Esophagus squamous epithelium (tissue), 5 donors: ENCODE measurements at places on chromosomes 12 and 14. TPM values are rescaled to one million over a fixed set of nuclear protein-coding genes. Genes with fewer than 3 reads are reported as not detected.

GRCh38 chr14:55482936-55483605 lies 42.7 kb upstream of the TBPL2 start:
- H3K4me3 ChIP-seq: no peak overlapping the region
- H3K4me1 ChIP-seq: no peaks in the 10 kb centered on the region
- no peaks in the 10 kb centered on the region for H3K27me3 ChIP-seq
- no peaks in the 10 kb centered on the region for H3K36me3 ChIP-seq
- no peak for DNase-seq

DNA sequence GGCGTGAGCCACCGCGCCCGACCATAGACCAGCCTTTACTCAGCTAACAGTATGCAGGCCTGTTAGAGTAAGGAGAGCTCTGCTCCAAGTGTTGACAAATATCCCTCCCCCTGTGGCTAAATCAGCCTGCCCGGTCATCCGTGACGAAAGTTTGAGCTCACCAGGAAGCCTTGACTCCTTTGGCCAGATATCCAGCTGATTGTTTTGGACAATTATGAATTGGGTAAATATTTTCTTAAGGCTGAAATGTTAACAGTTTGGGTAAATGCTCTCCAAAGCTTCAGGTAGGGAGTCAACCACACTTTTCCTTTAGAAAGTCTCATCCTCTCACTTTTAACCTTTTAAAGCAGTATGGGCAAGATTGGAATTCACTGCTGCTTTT lies 157.9 kb downstream of the PAWR start:
- H3K27ac ChIP-seq: no peak overlapping the region
- H3K4me1 ChIP-seq: no peaks in the 10 kb centered on the region
- H3K4me3 ChIP-seq: no peak overlapping the region

The KCNC2 gene
- not detected for total RNA-seq

DNA sequence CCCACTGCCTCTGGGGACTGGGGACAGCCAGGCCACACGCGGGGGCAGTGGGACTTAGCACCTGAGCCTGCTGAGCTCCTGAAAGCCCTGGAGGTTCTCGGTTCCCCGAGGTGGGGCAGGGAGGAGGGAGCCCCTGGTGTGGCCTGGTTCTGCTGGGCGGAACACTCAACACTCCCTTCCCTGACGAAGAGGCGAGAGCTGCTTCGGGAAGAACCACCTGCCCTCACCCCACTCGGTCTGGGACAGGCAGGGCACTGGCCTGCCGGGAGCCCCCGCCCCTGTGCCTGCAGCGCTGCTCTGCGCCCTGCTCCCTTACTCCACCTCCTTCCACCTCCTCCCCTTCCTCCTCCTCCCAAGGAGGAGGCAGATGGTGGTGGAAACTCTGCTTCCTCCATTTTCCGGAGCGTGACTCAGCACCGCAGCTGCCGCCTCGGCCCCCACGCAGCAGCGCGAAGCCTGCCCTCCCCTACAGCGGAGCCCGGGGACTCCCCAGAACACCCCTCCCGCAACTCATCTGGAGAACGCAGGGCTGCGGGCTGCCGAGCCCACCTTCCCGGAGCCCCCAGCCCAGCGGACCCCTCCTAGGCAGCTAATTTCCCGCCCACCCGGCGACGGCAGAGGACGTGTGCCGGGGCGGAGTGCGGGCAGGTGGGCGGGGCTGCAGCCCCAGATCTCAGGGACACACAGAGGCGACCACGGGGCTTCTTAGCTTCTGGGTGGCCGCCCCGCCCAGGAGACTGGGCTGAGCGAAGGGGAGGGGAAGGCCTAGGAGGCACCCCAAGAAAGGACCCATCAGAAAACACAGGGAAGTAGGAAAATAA lies 11.7 kb upstream of the INF2 start:
- H3K27me3 ChIP-seq: no peaks in the 10 kb centered on the region
- H3K4me3 ChIP-seq: peak overlapping the region; percentile 62
- peak overlapping the region; percentile 89 for H3K27ac ChIP-seq
- peaks cover 63% of the 10 kb centered on the region for H3K4me1 ChIP-seq
- H3K36me3 ChIP-seq: no peaks in the 10 kb centered on the region

The TCL1B gene
- not detected for total RNA-seq

The ANO4 gene
- not detected for total RNA-seq

DNA sequence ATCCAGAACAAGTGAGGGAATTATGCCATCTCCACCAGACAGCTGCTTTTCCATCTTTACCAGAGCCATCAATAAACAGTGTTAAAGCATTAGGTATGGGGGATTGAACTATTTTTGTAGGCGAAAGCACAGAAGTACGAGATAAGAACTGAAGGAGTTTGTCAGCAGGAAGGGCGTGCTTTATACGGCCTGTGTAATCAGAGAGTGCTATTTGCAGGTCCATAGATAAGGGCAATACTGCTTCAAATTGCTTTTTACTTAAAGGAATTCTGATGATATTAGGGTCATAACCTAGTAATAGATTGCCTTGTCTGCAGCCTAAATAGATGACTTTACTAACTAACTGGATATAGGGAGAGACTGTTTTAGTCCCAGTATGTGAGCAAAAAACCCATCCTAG lies 20.3 kb upstream of the CLEC4E start:
- no peak for DNase-seq
- no peak overlapping the region for H3K4me3 ChIP-seq
- no peaks in the 10 kb centered on the region for H3K4me1 ChIP-seq
- no peaks in the 10 kb centered on the region for H3K36me3 ChIP-seq
- no peaks in the 10 kb centered on the region for H3K27me3 ChIP-seq

GRCh38 chr12:30219047-30219446 lies 435.3 kb upstream of the TMTC1 start:
- H3K27ac ChIP-seq: no peak overlapping the region
- no peaks in the 10 kb centered on the region for H3K4me1 ChIP-seq
- H3K4me3 ChIP-seq: no peak overlapping the region

GRCh38 chr14:104681689-104682074 lies 7.7 kb upstream of the INF2 start:
- H3K36me3 ChIP-seq: no peaks in the 10 kb centered on the region
- H3K4me3 ChIP-seq: no peak overlapping the region
- H3K4me1 ChIP-seq: peaks cover 53% of the 10 kb centered on the region
- no peaks in the 10 kb centered on the region for H3K27me3 ChIP-seq
- H3K27ac ChIP-seq: peak overlapping the region; percentile 91
- no peak for DNase-seq

DNA sequence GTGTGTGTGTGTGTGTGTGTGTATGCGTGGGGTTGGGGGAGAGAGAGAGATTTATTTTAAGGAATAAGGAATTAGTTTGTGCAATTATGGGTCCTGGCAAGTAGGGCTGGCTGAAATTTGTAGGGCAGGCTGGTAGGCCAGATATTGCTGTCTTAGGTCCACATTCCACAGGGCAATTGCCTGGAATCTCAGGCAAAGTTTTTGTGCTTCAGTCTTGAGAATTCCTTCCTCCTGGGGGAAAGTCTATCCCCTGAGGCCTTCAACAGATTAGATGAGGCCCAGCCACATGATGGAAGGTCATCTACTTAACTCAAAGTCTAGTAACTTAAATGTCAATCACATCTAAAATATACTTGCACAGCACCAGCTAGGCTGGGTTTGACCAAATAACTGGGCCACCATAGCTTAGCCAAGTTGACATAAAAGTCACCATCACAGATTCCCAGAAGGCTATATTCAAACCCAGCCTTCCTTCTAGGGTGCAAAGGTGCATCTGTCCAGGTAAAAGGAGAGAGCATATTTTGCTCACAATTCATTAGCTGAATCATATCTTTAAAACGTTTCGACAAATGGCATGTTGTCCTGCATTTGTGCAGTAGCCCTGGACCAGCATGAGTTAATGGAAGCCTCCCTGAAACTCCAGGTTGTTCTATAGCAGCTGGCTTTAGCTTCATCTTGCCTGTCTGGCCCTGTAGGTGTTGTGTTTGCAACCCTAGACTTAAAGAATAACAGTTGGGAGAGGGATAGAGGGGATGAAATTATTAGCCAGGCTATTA lies 63.1 kb downstream of the C14orf132 start:
- DNase-seq: no peak
- H3K27me3 ChIP-seq: no peaks in the 10 kb centered on the region
- no peak overlapping the region for H3K4me3 ChIP-seq

DNA sequence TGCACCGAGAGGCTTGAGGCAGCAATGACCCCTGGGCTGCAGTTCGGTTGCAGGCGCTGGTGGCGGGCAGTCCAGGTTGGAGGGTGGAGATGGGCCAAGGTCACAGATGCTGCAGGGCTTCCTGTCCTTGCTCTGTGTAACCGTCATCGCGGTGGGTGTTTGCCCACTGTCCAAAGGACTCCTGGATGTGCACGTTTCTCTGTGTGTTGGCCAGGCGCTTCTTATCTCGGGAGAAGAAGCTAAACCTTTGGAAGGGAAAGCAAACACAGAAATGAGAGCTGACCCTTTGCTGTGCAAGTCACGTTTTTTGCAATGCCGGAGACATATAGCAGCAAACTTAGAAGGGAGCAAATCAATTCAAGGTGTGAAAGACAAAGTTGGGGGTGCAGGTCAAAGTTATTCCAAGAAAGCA lies 14.5 kb downstream of the SNRNP35 start:
- no peak overlapping the region for H3K27ac ChIP-seq
- no peak for DNase-seq
- H3K36me3 ChIP-seq: peaks cover 78% of the 10 kb centered on the region
- no peaks in the 10 kb centered on the region for H3K4me1 ChIP-seq
- H3K27me3 ChIP-seq: no peaks in the 10 kb centered on the region
- no peak overlapping the region for H3K4me3 ChIP-seq

The GPR162 gene
- total RNA-seq: 1.3 TPM

DNA sequence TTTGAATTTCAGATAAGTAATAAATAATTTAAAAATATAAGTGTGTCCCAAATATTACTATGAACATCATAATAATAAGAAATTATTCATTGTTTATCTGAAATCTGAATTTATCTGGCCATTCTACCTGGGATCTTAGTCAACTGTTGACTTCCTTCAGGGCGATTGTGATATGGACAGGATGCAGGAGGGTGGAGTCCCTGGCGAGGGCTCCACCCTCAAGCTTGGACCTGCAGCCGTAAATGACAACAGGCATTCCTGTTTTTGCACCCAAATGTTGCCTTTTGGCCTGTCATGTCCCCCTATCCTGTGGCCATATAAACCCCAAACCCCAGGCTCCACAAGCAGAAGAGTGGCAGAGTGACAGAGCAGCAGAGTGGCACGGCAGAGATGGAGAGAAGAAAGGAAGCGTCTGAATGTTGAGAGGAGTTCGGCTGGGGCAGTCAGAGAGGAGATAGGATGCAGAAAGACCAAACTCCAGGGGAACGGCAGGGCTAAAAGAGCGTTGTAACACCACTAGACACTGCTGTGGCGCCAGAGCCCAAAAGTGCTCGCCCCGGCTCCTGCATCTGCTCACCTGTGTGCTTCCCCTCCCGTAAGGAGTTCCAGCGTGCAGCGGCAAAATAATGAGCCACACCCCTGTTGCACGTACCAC lies 39.4 kb upstream of the FUT8 start:
- no peak overlapping the region for H3K27ac ChIP-seq
- no peaks in the 10 kb centered on the region for H3K4me1 ChIP-seq
- DNase-seq: no peak
- H3K4me3 ChIP-seq: no peak overlapping the region

The GDF3 gene
- not detected for total RNA-seq

The DNAJC22 gene
- not detected for total RNA-seq

DNA sequence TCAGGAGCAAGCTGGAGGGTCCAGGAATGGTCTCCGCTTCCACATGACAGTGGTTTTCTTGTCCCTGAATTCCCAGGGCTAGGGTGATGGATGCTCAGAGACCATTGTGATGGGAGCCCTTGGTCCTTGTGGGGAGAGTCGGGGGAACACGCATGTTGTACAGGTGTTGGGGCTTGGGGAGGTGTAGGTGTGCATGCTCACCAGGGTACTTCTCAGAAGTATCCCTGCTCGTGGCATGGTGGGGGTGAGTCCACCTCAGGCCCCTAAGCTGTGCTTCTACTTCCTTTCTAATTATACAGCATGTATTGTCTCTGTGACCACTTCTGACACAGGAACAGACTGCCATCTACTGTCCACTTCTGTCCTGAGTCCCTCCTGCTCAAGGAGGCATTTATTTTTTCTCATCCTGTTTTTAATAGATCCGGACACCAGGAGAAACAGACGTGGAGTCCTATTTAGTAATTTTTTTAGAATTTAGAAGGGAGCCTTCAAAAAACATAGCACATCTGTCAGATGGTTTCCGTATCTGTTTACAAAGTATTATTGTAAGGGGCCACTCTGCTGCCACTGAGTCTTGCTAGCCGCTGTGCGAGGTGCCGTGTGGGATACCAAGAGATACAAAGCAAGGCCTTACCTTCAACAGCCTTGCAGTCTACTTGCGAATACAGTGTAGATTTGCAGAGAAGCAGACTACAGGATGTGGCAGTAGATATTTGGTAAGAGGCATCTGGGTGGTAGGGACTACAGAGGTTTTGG lies 10.5 kb downstream of the NTF3 start:
- peaks cover 48% of the 10 kb centered on the region for H3K4me1 ChIP-seq
- no peak overlapping the region for H3K27ac ChIP-seq
- no peak for DNase-seq
- H3K4me3 ChIP-seq: no peak overlapping the region
- H3K27me3 ChIP-seq: no peaks in the 10 kb centered on the region

- peaks cover 33% of the 10 kb centered on the region for H3K4me1 ChIP-seq
- H3K27me3 ChIP-seq: no peaks in the 10 kb centered on the region
- H3K36me3 ChIP-seq: peaks cover 19% of the 10 kb centered on the region
- no peak for DNase-seq
These were observed 51.8 kb downstream of the TRAF3 start for GRCh38 chr14:102829016-102829548.

DNA sequence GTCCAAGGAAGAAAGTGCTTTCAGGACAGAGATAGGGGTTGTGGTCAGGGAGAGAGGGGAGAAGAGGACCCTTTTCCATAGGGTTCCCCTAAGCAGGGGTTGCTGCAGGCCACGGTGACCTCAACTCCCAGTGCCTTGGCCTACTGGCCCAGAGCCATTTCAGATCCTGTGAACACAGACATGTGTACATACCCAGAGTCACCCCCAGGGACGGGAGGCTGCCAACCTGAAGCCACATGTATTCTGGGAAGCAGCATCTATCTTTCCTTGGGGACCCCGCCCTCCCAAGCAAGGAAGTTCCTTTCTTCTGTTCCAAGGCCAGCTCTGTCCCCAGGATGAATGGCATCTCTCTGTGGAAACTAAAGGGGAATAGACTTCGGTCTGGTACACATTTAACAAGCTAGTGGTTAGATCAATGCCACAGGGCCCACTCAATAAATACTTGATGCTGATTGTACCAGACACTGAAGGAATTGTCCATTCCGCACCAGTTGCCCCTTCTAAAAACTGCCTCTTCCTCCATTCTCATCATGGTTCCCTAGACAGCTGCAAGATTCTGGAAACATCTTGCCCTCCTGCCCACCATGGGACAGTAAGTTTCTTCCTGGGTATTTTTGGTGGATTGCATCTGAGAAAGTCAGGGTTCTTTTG lies 25.2 kb upstream of the DGLUCY start:
- peaks cover 4% of the 10 kb centered on the region for H3K4me1 ChIP-seq
- H3K4me3 ChIP-seq: no peak overlapping the region
- no peaks in the 10 kb centered on the region for H3K36me3 ChIP-seq
- no peaks in the 10 kb centered on the region for H3K27me3 ChIP-seq
- no peak for DNase-seq
- H3K27ac ChIP-seq: no peak overlapping the region

- H3K36me3 ChIP-seq: no peaks in the 10 kb centered on the region
- H3K4me1 ChIP-seq: no peaks in the 10 kb centered on the region
- no peaks in the 10 kb centered on the region for H3K27me3 ChIP-seq
- DNase-seq: no peak
These were observed 161.8 kb downstream of the KIF26A start for GRCh38 chr14:104299993-104300761.
